ENCODE measurements at places on chromosomes 12 and 14.

GRCh38 chr12:128449146-128449894 is 182.3 kb downstream of the TMEM132C start:
- DNase-seq, result no peak

DNA sequence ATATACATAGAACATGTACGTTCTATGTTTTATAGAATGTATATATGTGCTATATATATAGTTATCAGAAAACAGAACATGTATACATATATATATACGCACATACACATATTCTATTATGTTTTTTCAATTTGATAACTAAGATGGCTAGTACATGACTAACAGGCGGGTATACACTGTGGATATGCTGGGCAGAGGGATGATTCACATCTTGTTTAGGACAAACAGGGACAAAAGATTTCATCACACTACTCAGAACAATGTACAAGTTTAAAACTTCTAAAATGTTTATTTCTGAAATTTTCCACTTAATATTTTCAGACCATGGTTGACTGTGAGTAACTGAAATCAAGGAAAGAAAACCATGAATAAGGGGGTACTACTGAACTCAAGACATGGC is 17.4 kb downstream of the TIMELESS start:
- no peak for DNase-seq

DNA sequence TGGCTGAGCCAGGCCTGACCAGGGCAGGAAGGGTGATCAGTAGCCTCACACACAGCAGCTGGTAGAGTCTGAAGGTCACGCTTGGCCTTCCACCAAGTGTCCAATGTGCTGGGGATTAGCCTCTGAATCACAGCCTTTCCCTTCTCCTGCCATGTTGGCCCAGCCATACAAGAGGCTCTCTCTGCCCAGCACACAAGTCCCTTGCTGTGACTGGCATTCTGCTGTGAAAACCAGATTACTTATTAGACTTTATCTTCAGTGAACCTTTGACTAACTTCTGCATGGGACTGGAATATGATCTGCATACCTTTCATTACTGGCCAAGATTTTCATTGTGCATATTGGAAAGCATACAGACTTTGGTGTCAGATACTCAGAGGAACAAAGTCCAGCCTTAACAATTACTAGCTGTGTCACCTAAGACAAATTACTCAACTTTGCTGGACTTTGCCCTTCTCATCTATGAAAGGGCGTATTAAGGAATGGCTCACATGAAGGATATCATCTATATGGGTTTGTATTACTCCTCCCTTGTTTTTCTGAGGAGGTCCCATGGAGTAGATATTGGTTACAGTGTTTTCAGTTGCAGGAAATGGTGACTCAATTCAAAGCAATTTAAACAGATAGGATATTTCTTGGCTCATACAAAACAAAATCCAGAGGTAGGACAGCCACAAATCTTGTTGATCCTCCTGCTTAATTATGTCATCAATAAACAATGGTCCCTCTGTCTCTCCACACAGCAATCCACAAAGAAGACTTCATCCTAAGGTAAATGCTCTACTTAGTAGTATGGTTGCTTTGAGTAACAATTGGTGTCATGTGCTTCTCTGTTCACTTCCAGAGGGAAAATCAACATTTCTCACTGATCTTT is 99.6 kb downstream of the DYRK2 start:
- DNase-seq, result no peak

GRCh38 chr14:32254952-32255679 is 52.0 kb upstream of the RNU6-8 start:
- no peak for DNase-seq

GRCh38 chr12:104959335-104959841 is 1.3 kb upstream of the SLC41A2 start:
- no peak for DNase-seq

- DNase-seq, result no peak
Observed at GRCh38 chr12:29317556-29318363, 63.2 kb downstream of the ERGIC2 start.

GRCh38 chr12:18158774-18159557 is 69.0 kb upstream of the RERGL start:
- no peak for DNase-seq

GRCh38 chr12:55929306-55929791 is 1.6 kb upstream of the DGKA start:
- DNase-seq, result peak; percentile 68

- no peak for DNase-seq
Observed at GRCh38 chr12:19799216-19799615, 359.9 kb downstream of the AEBP2 start.

DNA sequence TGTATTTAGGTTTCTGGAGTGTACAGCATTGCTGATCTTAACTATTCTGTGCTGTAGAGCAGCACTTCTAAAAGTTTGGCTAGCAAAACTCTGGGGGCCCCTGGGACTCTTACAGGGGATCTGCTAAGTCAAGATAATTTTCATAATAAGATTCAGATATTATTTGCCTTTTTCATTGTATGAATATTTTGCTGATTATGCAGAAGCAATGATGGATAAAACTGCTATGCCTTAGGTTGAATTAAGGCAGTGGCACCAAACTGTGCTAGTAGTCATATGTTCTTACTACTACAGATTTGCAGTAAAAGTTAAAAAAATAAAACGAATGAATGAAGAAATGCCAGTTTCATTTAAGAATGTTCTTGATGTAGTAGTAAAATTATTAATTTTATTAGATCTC is 160.1 kb downstream of the PDZRN4 start:
- no peak for DNase-seq

GRCh38 chr12:130989391-130989790 is 35.7 kb downstream of the ADGRD1 start:
- DNase-seq, result no peak

- no peak for DNase-seq
Observed at GRCh38 chr14:75450381-75451276, 22.8 kb downstream of the JDP2 start.

- no peak for DNase-seq
Observed at GRCh38 chr12:58291106-58291505, 349.7 kb downstream of the ATP23 start.

GRCh38 chr14:95784137-95784536 is 70.2 kb upstream of the TCL1A start:
- no peak for DNase-seq

GRCh38 chr12:83904175-83904574 is 1008.4 kb downstream of the SLC6A15 start:
- DNase-seq, result no peak

DNA sequence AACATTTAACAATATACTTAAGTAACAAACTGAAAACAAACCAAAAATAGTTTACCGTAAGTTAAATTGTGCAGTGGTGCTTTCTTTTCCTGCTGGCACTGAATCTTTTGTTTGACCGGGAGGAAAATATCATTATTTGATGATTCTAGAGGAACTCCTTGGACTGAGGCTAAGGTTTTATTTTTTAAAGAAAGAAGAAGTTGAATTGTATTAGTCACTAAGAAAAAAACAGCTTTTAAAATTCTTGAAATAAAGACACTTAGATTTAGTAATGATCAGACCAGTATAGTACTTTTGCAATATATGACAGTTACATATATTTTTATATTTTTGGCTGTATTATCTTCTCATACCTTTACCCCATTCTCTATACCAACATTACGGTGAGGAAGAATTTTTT is 10.3 kb downstream of the MIS18BP1 start:
- no peak for DNase-seq

DNA sequence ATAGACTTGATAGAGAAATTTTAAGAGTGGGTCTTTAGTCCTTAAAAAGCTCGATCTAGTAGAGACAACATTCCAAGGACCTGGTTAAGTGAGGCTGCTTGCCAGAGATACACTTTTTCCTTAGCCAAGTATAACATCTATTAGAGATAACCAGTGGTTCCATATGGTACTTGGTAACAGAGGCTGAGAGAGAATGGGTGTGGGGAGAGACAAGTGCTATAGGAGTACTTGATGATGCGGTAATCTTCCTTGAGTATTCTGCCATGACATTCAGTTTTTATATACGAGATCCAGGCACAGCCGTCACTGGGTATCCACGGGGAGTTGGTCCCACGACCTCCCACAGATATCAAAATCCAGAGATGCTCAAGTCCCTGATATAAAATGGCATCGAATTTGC is 77.4 kb upstream of the REP15 start:
- no peak for DNase-seq

- no peak for DNase-seq
Observed at GRCh38 chr12:72274931-72275330, 2.8 kb downstream of the TRHDE start.

GRCh38 chr12:121297435-121297991 is 1.0 kb upstream of the CAMKK2 start:
- DNase-seq, result peak; percentile 18

DNA sequence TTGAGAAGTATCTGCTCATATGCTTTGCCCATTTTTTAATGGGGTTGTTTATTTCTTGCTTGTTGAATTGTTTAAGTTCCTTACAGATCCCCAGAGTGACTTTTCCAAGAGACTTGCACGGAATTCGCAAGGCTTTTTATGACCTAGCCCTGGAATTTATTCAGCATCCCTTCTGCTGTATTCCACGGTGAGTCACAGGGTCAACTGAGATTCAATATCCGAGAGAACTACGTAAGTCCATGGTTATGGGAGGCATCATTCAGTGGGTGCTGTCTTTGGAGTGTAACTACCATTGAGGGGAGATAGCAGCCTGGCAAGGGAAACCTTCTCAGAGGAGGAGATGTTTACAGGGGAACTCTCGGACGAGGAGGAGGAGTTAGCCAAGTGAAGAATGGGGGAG is 20.9 kb upstream of the GPRC5A start:
- no peak for DNase-seq

- DNase-seq, result no peak
Observed at GRCh38 chr12:71220260-71220659, 62.5 kb upstream of the TSPAN8 start.

Data from stimulated activated CD8-positive, alpha-beta memory T cell treated with anti-CD3 and anti-CD28 coated beads, Interleukin-15, amount 100 ng/mL, for 4 hours (primary cell).